ENCODE measurements at places on chromosomes 7 and 10.

DNA sequence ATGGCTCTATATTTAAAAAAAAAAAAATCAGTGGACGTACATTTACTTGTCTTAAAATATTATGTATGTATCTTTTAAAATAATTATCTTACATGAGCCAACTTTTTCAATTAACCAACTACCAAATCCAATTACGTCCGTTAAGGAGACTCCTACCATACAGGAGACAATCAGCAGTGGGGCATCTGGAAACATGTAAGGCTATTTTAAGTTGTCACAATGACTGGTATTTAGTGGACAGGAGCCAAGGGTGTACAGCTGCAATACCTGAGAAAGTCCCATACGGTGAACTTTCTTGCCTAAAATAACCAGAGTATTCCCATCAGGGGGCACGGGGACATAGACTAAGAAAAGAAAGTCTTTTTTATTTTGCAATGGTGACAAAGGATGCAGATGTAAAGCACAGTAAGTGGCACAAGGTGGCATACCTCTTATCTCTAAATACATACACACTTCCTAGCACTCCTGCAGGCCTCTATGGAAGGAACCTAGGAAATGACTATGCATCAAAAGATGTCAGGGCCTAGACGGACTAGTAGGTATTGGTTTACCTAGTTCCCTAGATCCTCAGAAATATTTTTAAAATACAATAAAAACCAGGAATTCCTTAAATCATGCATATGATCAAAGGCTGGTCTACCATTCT, 16.0 kb upstream of the TLL2 start:
- no peak for DNase-seq

DNA sequence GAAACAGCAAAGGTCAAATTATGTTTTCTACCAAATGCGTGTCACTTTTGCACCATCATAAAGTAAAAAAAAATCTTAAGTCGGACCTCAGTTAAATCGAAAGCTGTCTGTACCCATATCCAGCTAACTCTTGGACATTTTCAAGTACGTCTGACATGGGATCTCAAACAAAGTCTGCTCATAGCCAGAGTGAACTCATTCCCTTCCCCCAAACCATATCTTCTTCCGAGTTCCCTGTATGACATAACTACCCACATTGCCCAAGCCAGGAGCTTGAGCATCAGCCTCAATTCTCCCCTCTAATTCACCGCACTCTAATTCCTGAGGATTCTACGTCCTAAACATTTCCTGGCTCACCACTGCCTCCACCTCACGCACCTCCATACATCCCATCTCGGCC, 44.8 kb upstream of the TARP start:
- no peak for DNase-seq

GRCh38 chr10:49297818-49298670, 926 bp upstream of the C10orf71 start:
- no peak for DNase-seq

DNA sequence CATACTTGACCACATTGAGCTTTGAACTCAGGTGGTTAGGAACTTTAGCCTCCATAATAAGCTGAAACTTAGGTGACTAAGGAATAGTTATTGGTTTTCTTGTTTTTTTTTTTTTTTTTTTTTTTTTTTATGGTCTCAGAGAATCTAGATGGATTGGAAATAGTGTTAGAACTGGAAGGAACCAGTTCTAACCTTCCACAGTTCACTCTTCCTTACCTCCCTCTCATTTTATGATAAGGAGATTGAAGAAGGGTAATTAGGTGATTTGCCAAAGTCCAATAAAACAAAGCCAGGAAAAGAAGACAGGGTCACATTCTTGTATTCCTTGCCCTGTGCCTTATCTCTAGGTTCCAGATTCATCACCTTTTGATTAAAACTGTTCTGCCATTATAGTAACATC, 71.7 kb upstream of the STRIP2 start:
- no peak for DNase-seq

GRCh38 chr10:77541944-77542343, 95.7 kb downstream of the KCNMA1 start:
- no peak for DNase-seq

GRCh38 chr7:12722636-12723605, 35.5 kb downstream of the ARL4A start:
- no peak for DNase-seq

DNA sequence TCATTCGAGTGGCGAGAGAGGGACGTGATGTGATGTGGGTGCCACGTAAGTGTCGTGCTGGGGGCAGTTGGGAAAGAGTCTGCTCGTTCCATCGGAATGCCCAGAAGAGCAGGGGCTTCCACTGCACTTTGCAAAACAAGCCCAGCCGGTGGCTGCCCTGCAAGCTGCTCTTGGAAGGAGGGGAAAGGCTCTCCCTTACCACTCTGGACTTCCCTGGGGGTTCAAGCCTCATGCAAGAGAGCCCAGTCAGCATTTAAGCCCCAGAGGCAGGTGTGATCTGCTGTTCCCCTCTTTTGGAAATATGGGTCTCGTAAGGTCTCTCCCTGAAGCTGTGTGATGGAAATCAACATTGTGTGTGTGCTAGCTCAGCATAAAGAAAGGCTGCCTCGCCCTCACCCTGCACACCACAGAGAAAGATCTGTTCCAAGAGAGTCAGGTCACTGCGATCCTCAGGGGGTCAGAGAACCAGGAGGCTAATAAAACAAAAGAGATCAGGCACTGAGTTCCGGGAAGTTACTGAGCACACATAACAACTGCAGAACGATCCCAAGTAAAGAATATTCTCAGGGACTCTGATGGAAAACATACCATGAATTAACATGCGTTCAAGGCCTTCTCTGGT, 212.5 kb downstream of the ADAM12 start:
- DNase-seq: no peak

GRCh38 chr7:128057909-128058308, 26.7 kb upstream of the LRRC4 start:
- DNase-seq: no peak

DNA sequence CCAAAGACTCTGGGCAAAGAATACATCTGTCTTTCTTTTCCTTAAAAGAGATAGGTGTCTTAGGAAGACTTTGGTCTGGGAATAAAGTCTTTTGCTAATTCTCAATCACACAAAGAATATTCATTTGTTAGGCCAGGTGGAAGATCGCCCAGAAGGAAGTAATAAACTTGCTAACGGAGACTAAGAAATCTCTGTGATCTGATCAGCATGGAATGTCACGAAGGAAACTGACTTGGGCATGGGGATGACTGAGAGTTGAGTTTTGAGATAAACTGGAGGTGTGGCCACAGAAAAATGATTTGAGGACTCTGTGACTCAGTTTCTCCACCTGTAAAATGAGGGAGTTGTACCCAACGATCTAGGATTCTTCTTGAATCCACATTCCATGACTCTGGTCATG, 161.1 kb upstream of the SVIL start:
- no peak for DNase-seq

GRCh38 chr10:4343091-4343490, 482.9 kb upstream of the AKR1E2 start:
- DNase-seq: no peak

- no peak for DNase-seq
Observed at GRCh38 chr10:77526868-77527617, 110.6 kb downstream of the KCNMA1 start.

DNA sequence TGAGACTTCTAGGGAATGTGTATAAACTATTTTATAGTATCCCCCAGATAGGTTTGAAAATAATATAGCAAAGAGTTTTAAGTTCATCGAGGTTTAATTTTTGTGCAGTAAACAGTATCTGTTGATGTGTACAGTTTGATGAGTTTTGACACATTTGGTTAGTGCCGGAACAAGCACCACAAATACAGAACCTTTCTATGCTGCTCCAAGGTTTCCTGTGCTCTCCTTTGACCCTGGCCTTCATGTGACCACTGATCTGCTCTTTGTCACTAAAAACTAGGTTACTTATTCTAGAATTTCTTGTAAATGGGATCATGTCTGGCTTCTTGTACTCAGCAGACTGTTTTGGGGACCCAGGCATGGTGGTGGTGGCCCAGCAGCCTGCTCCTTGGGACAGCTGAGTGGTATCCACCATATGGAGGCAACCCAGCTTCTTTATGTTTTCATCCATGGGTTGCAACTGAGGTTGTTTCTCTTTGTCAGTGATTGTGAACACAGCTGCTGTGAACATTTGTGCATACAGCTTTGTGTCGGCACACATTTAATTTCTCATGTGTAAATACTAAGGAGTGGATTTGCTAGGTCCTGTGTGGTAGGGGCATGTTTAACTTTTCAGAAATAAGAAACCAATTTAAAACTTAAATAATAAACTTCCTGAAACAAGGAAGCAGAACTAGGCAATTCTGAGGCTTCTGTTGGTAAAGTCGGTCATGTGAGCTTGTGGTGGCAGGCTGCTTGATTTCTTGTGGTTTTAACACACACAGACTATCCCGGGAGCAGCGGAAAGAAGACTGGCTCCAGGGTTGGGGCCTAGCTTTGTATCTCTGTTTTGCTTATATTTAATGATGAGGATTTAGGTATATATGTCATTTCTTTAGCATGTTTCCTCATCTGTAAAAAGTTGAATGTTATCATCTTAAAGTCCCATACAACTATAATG, 219.4 kb downstream of the ABCA13 start:
- no peak for DNase-seq

DNA sequence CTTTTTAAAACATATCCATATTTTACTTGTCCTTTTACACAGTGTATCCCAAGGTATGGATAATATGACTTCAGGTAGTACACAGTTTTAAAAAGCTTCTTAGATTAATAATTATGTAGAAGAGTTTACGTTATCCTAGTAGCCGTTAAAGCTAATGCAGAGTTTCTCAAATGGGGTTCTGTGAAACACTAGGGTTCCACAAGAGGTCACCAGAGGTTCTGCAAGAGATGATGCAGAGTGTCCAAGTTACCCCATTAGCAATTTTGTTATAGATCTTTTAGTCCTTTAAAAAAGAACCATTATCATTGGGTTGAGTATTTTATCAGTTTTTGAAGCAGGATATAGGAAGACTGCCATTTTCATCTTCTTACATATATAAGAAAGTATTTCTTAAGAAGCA, 298.9 kb upstream of the HPS1 start:
- DNase-seq: no peak

GRCh38 chr7:101963693-101964092, 146.3 kb downstream of the CUX1 start:
- no peak for DNase-seq

DNA sequence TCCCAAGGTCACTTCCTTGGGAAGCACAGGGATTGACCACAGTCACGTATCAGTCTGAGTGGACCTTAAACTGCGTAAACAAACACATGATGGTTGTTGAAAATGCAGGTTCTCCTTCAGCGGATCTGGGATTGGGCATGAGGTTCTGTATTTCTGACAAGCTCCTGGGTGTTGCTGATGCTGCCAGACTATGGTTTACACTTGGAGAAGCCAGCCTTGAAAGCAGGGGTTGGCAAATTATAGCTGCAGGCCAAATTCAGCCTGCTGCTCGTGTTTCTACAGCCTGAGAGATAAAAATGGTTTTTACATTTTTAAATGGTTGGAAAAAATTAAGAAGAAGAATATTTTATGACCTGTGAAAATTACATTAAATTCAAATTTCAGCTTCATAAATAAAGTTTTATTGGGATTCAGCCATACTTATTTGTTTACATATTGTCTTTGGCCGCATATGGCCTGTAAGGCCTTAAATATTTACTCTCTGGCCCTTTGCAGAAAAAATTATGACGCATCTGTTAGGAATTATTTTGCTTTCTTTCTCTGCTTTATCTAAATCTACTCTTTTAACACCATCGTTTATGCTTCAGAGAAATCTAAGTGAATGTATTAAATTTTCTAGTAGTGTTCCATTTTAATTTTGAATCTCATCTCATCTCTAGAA, 109.6 kb downstream of the SH2D4B start:
- no peak for DNase-seq

GRCh38 chr10:62083412-62084267, 182.1 kb downstream of the ARID5B start:
- no peak for DNase-seq

DNA sequence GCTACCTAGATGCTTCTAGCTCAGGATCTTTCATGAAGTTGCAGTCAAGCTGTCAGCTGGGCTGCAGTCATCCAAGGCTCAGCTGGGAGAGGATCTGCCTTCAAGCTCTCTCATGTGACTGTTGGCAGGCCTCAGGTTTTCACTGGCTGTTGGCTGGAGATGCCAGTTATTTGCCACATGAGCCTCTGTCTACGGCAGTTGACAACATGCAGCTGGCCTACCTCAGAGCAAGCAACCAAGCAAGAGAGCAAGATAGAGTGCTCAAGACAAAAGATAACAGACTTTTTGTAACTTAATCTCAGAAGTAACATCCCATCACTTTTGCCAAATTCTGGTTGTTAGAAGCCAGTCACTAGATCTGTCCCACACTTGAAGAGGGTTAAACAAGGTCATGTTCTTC, 125.8 kb downstream of the TPST1 start:
- no peak for DNase-seq

DNA sequence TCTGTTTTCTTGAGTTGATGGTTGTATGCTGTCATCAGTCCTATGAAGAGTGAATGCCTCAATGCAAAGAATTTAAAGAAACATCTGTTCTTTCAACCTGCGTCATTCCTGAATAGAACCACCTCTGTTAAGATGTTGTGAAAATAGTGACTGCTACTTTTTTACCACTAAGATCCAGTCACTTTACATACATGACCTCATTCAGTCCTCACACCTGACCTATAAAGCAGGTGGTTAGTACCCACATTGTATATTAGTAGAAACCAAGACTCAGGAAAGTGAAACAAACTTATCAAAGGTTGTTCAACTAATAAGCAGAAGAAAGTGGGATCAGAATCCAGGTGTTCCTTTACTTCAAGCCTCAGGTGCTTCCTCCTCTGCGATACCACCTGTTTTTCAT, 64.8 kb downstream of the ITGB8 start:
- no peak for DNase-seq

GRCh38 chr7:95700917-95701316, 71.4 kb upstream of the DYNC1I1 start:
- no peak for DNase-seq
